Brain (organoid and tissue), 16 donors: ENCODE measurements at places on chromosomes 3 and 15.
A peak's percentile ranks its signal among the peaks of the same experiment; 100 is the strongest.

- DNase-seq = no peak
Observed at GRCh38 chr15:35196273-35196672, 111.2 kb upstream of the NANOGP8 start.

DNA sequence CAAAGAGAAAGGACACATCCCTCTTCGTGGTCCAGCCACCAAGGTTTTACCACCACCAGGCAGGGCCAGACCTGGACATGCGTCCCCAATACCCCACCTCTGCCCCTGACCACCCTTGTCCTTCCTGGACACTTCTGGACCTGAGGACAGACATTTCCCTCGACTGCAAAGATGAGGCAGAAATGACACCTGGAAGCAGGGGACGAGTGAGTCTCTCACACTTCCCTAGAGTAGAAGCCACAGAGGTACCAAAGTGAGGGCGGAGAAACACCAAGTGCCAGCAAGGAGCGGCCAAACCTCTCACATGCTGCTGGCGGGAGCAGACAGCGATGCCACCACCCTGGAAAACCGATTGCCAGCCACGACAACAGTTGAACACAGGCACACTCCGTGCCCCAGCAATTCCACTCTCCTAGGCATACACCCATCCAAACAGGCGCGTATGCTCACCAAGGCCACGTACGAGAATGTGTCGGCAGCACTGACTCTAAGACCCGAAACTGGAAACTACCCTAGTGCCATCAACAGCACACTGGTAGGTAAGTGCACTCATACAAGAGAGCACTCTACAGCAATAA, 207.0 kb upstream of the NSMCE3 start:
- DNase-seq = no peak

DNA sequence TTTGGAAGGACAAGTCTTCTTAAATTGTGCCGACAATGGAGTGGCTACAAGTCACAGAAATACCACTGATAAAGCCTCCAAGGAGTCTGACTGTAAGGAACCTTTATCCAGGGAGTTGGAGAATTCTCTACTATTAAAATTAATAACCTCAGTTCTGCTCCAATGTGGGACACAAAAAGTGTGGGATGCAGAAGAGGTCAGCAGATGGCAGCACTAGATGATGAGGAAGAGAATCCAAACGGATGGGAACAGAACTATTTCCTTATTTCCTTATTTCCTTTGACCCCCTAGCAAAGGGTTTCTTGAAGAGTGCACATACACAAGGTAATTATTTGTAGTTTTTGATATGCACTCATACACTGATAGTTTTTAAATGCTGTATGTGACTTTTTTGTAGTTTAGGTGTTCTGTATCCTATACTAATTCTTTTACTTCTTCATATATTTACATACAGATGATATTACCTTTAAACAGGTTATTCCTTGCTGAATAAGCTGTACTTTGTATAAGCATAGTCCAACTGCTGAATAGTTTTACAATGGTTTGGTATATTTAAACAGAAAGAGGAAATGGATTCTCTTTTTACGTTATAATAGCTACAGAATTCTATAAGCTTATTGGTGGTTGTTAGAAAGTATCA, 25.6 kb upstream of the NLGN1 start:
- peak; percentile 49 for DNase-seq

DNA sequence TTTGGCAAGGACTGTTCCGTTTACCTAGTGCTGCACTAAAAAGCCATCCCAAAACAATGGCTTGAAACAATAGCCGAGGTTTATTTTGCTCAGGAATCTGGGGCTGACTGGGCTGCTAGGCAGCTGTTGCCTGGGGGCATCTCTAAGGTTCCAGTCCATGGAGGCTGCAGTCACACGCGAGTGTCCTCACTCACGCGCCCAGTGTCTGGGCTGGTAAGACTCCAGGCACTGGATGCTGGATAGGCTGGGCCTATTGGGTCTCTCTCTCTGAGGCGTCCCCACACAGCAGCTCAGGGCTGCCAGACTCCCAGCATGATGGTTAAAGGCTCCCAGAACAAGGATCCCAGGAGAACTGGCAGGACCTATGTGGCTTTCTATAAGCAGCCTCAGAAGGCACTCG, 34.2 kb downstream of the ALS2CL start:
- no peak for DNase-seq

DNA sequence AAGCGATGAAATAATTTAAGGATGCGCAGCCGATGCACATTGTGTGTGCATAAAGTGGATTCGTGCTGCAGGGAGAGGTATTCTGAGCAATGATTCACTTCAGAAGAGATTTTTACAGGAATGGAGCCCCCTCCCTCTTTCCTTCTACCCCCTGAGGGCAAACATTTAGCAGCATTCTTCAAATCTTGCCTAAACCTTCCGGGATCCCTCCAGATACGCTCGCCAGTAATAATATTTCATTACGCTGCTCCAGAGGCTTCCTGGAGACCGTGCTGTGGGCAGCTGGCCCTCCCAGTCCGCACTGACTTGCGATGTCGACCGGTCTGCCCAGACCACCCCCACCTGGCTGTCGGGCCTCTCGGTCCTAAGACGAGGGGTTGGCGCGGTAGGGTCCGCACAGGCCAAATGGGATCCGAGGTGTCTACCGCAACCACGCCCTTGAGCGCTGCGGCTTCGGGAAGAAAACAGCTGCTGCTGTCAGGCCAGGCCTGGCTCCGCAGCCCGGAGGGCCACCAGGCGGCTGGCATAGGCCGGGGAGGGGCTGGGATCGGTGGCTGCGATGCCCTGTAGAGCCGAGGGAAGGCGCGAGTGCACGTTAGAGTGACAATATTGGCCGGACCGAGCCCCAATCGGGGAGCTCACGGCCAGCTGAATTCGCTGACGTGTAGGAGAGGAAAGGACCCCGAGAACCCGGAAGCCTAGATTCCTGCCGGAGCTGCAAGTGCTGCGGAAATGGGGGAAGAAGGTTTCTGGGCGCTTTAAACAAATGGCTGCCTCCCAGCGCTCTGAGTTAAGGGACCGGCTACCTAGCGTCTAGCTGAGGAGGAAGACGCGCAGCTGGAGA, 14.3 kb downstream of the ZIC4 start:
- DNase-seq = peak; percentile 89

- peak; percentile 64 for DNase-seq
Observed at GRCh38 chr3:71070497-71071463, 512.7 kb downstream of the FOXP1 start.

- no peak for DNase-seq
Observed at GRCh38 chr15:49168016-49168415, 2.0 kb upstream of the GALK2 start.
